ENCODE measurements at places on chromosomes 16 and 17. TPM values are rescaled to one million over a fixed set of nuclear protein-coding genes. Genes with fewer than 3 reads are reported as not detected.

The GP2 gene
- total RNA-seq = not detected

The RBFOX1 gene
- total RNA-seq = not detected

The KRT20 gene
- total RNA-seq = not detected

The RASL10B gene
- total RNA-seq = 2.4 TPM

The FMNL1 gene
- 8.0 TPM for total RNA-seq

The ZNF688 gene
- total RNA-seq = 11.6 TPM

The KRT33B gene
- total RNA-seq = not detected

The HSBP1 gene
- 15.2 TPM for total RNA-seq

The FBF1 gene
- total RNA-seq = 2.7 TPM

The RPRML gene
- not detected for total RNA-seq

The CDH13 gene
- total RNA-seq = 75.6 TPM

The MYH1 gene
- not detected for total RNA-seq

The SLFN12 gene
- 20.2 TPM for total RNA-seq

The CFAP97D1 gene
- total RNA-seq = 0.20 TPM

The KCNH4 gene
- not detected for total RNA-seq

The MIEF2 gene
- total RNA-seq = 13.6 TPM

The INTS2 gene
- 5.7 TPM for total RNA-seq

The KDM6B gene
- 8.2 TPM for total RNA-seq

The FNDC8 gene
- not detected for total RNA-seq

The SSTR5 gene
- not detected for total RNA-seq

The HEXD gene
- total RNA-seq = 6.9 TPM

The LDHD gene
- total RNA-seq = 2.8 TPM

The ZNF598 gene
- 51.4 TPM for total RNA-seq

The NTN1 gene
- 0.06 TPM for total RNA-seq

The HS3ST3A1 gene
- total RNA-seq = 2.1 TPM

The DNAI2 gene
- total RNA-seq = not detected

The GCGR gene
- total RNA-seq = not detected
